ENCODE measurements at places on chromosomes 1 and 21.
A peak's percentile ranks its signal among the peaks of the same experiment; 100 is the strongest.

GRCh38 chr1:168304865-168305264, 24.2 kb downstream of the TBX19 start:
- DNase-seq: no peak

- DNase-seq: no peak
These were observed 24.4 kb downstream of the MCOLN2 start for GRCh38 chr1:84972377-84972987.

DNA sequence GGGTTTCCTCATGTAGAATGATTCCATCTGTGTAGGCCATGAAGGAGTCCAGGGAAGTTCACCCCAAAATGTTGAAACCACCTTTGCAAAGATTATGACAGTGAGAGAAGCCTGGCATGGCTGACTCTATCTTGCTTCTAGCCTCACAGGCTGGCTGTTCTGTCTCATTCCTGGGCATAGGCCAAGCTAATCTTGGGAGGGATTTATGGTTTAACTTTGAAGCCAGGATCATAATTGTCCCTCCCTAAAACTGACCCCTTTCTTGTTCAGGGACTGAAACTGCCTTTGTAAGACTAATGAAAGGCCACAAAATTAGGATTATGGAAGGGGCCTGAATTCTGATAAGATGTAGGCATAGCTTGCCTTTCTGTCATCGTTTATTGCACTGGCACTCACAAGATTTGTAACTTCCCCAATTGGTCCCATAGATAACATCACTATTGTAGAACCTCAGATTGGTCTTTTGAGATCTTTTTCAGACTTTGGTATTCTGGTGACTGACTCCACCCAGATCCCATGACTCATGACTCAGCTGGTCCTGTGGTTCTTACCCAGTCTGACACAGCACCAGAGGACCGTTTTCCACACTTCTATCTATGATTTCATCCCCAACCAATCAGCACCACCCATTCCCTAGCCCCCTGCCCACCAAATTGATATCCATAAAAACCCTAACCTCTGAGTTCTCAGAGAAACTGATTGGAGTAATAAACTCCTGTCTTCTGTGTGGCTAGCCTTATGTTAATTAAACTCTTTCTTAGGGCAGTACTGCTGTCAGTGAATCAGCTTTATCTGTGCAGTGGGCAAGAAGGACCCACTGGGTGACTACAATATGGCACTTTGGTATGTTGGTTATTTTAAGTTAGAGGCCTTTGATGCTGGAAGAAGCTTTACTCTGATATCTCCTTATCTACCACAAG, 13.6 kb upstream of the LAMTOR5 start:
- DNase-seq: no peak

GRCh38 chr1:166272851-166273250, 106.0 kb upstream of the FAM78B start:
- no peak for DNase-seq

DNA sequence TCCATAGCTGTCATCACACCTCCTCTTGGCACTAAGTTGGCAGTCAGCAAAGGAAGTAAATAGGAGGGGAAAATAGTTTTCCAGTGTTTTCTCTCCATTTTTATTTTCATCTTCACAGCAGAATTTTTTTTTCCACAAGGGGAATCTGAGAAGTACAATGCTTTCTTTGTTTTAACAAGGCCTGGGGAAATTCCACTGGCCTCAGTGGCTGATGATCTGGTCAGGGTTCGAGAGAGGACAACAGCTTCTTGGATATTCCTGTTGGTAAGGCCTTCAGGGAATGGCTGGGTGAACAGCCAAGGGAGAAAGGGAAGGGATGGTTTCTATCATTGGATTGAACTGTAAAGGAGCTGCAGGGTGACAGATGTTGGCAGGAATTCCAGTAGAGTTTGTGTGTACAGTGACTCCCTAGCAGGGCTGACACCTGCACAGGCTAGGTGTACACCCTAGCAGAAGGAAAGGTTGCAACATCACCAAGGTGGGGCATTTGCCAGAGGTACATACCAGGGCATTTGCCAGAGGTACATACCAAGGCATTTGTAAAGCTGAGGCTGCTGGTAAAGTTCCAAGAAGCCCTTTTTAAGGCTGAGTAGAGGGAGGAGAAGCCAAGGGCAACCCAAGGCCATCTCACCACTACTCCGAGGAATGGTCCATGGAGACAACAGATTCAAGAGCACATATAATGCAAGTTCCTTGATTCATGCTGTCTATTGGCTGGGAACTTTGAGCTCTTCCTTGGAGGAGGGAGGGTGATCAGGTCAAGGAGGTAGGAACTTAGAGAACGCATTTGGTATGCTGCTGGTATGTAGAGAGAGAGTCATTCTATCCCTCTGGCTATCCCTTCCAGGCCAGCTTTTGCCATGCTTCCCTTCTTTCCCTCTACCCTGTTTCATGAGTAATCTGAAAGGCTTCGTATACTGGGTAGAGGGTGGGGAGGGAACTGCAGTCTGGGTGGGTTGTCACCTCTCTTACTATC, 3.1 kb downstream of the GJA5 start:
- DNase-seq: peak; percentile 67

- DNase-seq: peak; percentile 78
These were observed 890 bp downstream of the GJC2 start for GRCh38 chr1:228150461-228151179.

DNA sequence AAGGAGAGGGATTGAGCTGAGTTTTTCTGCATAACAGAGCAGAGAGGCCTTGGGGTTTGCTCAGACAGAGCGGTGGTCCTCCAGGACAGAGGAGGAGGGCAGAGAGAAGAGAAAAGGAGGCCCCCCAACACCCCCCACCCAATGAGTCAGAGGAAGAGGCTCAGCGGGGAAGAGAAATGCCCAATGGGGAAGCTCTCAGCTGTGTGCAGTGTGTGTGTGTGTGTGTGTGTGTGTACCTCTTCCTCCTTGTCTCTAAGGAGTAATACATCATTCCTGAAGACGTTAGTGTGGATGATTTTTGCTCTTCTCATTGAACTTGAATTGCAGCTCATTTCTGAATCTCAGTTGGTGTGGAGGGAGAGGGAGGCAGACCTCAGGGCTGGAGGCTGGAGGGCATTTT, 8.7 kb downstream of the TMPRSS3 start:
- DNase-seq: no peak

- no peak for DNase-seq
These were observed 1.9 kb upstream of the TMEM35B start for GRCh38 chr1:34987018-34987417.

GRCh38 chr1:78155121-78155520, 109.4 kb downstream of the GIPC2 start:
- DNase-seq: no peak

GRCh38 chr1:118989006-118989815, 1.1 kb upstream of the TBX15 start:
- DNase-seq: no peak

- no peak for DNase-seq
These were observed 75.5 kb upstream of the TNR start for GRCh38 chr1:175818929-175819328.

DNA sequence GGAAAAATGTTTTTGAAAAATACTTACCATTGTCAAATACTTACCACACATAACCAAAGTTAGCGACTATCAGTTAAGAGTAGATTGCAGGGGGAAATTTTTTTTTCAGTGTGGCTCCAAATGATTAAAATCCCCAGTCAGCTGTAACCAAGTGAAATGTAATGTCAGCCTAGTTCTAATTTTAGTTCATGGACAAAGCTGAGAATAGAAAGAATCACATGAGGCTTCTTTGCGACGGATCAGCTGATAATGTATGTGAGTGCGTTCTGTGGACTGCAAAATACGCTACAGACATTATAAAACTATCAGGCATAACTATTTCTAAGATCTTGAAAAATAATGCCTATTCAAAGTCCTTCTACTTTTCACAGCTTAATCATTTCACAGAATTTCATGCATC, at the start of gene LRRC39:
TSS of gene LRRC39 (minus strand) at position 166 of the 400 bp plus-strand sequence. CDS start 9,740 bp downstream, outside the sequence.
- no peak for DNase-seq

GRCh38 chr1:220370041-220370700, 97.9 kb upstream of the RAB3GAP2 start:
- DNase-seq: no peak

DNA sequence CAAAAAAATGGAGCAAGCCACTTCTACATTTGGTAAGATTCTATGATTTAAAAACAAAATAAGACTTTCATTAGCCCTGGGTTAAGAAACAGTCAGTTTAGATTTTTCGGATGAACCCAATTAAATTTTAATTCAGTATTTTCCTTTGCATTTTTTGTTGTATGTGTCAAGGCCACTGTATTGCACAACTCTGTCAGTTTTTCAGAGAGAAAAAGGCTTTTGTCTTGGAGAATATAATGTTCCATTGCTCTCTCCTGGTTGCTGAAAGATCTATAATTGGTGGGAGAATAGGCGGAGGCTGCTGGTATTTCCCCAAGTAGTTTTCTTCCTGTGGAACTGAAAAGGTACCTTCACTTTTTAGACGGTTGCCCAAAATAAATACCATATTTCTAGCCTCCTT, 84.6 kb downstream of the NEGR1 start:
- DNase-seq: no peak

- no peak for DNase-seq
These were observed 7.0 kb upstream of the VPS26C start for GRCh38 chr21:37273911-37274690.

GRCh38 chr1:40664791-40665190, 691 bp downstream of the RIMS3 start:
- DNase-seq: no peak

DNA sequence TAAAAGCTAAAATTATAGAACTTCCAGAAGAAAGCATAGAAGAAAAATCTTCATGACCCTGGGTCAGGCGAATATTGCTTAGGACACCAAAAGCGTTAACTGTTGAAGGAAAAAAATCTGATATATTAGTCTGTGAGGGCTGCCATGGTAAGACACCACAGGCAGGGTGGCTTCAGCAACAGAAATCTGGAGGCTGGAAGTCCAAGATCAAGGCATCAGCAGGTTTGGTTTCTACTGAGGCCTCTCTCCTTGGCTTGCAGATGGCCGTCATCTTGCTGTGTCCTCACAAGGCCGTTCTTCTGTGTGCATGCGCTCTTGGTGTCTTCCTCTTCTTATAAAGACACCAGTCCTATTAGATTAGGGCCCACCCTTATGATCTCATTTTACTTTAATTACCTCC, 14.5 kb downstream of the IFNLR1 start:
- DNase-seq: no peak

- DNase-seq: no peak
These were observed 7.5 kb downstream of the RBM15 start for GRCh38 chr1:110346690-110347089.

- DNase-seq: peak; percentile 58
These were observed 122.2 kb upstream of the VAMP3 start for GRCh38 chr1:7648761-7649384.

- DNase-seq: no peak
These were observed 66.6 kb upstream of the ADAMTS5 start for GRCh38 chr21:27033471-27033870.

GRCh38 chr21:38793926-38794713, 11.6 kb upstream of the ETS2 start:
- DNase-seq: no peak

- no peak for DNase-seq
These were observed 29.6 kb downstream of the CLIC6 start for GRCh38 chr21:34698270-34699015.

GRCh38 chr1:99658031-99658290, 12.0 kb downstream of the PALMD start:
- DNase-seq: no peak

All from ureter (tissue), 1 donor.